GM19239 (cell line): ENCODE measurements at places on chromosomes 4 and X.

DNA sequence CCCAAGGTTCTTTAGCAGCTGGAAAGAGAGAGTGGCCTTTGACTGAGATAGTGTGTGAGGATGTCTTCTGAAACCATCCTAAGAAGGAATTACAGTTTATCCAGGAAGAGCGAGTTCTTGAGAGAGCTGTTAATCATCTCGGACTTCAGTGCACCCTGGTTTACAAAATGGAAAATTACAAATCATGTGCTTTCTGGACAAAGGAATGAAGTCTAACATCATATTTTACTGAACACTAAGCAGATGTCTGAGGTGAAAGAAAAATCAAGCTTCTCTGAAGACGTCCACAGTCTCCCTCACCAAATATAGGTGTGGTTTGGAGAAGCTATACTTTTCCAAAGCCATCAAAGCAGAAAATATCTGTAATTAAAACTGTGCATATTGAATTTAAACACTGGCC is 30.8 kb upstream of the CYP2U1 start:
- DNase-seq: no peak

- DNase-seq: no peak
Observed at GRCh38 chr4:154478128-154478527, 13.5 kb downstream of the DCHS2 start.

GRCh38 chrX:97199501-97199900 is 315.8 kb downstream of the RPA4 start:
- no peak for DNase-seq

DNA sequence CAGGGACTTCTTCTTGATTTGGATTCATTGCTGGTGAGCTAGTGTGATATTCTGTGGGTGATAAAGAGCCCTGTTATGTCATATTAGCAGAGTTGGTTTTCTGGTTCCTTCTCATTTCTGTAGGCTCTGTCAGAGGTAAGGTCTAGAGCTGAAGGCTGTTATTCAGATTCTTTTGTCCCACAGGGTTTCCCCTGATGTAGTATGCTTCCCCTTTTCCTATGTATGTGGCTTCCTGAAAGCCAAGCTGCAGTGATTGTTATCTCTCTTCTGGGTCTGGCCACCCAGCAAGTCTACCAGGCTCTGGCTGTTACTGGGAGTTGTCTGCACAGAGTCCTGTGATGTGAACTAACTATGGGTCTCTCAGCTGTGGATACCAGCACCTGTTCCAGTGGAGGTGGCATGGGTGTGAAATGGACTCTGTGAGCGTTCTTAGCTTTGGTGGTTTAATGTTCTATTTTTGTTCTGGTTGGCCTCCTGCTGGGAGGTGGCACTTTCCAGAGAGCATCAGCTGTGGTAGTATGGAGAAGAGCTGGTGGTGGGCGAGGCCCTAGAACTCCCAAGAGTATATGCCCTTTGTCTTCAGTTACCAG is 373.7 kb downstream of the AR start:
- no peak for DNase-seq

GRCh38 chr4:111268769-111269414 is 646.0 kb upstream of the PITX2 start:
- no peak for DNase-seq

- DNase-seq: no peak
Observed at GRCh38 chr4:60744767-60745166, 455.4 kb upstream of the ADGRL3 start.

GRCh38 chr4:105558277-105558676 is 5.9 kb downstream of the ARHGEF38 start:
- no peak for DNase-seq

- DNase-seq: no peak
Observed at GRCh38 chr4:26171941-26172340, 148.9 kb upstream of the RBPJ start.

- no peak for DNase-seq
Observed at GRCh38 chr4:15910155-15910940, 28.2 kb downstream of the FGFBP1 start.

DNA sequence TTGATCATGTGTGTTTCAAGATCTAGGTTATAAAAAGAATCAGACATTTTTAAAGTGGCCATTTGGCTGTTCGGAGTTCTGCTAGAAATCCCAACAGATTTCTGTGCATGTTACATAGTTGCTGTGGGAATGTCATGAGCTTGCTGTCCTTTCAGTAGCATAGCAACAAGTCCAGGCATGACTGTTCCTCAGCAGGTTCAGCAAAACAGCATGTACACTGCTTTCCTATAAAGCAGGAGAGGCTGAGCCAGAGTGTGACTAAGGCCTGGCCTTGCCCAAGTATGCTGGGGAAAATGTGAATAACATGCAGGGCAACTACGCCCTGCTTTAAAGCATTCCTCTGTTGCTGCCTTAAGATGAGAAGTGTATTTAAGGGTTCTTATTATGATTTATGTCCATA is 217.1 kb upstream of the SMIM31 start:
- no peak for DNase-seq

DNA sequence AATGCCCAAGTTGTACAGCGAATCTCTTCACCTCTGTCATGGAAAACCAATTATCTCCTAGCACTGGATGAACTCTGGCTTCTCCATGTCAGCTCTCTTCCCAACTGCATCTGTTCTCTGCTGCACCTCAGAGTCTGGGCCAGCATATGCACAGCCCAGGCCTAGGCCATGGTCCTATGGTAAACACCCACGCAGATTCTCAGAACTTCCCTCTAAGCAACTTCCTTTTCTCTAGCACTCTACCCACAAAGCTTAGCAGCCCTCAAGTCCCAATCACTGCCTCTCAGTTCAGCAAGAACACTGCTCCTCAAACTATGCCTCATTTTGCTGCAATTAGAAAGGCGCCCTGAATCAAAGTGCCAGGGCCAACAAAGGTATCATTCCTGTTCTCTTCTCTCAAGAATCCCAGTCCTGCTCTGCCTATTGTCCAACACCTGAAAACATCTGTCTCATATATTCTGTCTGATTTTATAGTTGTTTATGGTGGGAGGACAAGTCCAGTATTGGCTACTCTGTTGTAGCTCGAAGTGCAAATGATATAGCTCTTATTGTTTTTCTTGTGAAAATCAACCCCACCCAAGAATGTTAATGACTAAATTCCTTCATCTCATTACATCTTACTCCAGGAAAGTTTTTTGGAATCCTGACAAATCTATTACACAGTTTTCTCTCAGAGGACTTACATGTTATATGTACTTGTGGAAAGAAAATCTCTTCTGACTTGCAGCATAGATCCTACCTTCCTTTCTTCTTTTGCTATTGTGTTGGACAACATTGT is 85.4 kb downstream of the DCHS2 start:
- DNase-seq: no peak

GRCh38 chrX:65528705-65529340 is 5.8 kb downstream of the LAS1L start:
- peak; percentile 26 for DNase-seq

DNA sequence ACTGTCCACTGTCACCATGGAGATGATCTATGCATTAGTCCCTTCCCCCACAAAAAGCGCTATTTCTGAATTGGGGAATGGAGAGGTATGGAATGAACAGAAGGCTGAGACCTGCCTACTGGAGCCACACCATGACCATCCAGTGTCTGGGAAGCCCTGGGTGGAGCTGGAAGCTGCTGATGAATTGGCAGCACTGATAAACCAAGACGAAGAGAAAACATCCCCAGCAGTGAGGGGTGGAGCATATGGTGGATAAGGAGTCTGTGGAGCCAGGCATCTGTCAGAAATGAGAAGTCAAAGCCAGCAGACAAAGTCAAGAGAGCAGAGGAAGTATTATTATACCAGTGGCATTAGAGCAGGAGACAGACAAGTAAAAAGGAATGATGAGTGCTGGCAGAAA is 13.2 kb downstream of the CC2D2A start:
- no peak for DNase-seq

DNA sequence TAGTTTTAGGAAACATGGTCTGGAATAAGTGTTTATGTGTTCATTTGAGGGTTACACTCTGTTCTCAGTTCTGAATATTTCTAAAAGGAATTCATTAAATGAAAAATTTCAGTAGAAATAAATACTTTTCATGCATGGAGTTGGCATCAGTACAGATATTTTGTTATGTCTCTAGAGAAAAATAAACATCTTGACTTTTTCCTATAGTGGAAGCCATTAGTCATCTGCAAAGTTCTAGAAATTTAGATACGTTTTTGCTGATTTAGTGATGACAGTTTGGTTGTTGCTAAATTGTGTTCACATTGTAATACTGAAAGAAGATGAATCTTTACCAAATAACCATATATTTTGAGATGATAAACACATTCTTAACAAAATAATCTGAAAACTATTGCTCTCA is 268.2 kb upstream of the TEX13A start:
- no peak for DNase-seq

GRCh38 chr4:150108691-150109090 is 30.4 kb downstream of the DCLK2 start:
- no peak for DNase-seq

DNA sequence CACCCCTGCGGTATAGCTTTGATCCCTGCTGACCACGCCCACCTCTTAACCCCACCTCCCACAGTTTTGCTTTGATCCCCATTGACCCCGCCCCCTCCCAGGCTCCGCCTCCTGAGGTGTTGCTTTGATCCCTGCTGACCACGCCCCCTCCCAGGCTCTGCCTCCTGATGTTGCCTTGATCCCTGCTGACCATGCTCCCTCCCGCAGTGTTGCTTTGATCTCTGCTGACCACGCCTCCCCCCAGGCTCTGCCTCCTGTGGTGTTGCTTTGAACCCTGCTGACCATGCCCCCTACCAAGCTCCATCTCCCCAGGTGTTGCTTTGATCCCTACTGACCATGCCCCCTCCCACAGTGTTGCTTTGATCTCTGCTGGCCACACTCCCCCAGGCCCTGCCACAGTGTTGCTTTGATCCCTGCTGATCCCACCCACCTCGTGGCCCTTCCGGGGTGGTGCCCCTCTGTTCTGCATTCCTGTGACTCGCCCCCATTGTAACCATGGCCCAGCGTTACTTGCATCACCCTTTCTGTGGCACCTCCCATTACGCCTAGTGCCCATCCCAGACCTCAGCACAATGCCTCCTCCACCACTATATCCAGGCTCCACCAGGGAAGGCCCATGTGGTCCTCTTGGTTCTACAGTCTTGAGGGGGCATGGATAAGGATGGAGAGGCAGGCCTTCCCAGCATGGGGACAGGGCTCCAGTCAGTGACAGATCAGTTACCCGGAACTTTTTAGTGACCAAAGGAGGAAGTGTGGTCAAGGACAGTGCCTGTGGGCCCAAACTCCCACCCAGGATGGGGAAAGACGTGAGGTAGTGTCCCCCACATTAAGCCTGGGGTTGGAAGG is 70.8 kb downstream of the ADRA2C start:
- no peak for DNase-seq
